ENCODE measurements at places on chromosomes 11 and 22.

GRCh38 chr11:133956650-133957633 lies at the start of gene IGSF9B:
Gene IGSF9B (minus strand): TSS chr11:133956968. CDS start chr11:133956754, 214 bp downstream.
- peak; percentile 95 for DNase-seq

DNA sequence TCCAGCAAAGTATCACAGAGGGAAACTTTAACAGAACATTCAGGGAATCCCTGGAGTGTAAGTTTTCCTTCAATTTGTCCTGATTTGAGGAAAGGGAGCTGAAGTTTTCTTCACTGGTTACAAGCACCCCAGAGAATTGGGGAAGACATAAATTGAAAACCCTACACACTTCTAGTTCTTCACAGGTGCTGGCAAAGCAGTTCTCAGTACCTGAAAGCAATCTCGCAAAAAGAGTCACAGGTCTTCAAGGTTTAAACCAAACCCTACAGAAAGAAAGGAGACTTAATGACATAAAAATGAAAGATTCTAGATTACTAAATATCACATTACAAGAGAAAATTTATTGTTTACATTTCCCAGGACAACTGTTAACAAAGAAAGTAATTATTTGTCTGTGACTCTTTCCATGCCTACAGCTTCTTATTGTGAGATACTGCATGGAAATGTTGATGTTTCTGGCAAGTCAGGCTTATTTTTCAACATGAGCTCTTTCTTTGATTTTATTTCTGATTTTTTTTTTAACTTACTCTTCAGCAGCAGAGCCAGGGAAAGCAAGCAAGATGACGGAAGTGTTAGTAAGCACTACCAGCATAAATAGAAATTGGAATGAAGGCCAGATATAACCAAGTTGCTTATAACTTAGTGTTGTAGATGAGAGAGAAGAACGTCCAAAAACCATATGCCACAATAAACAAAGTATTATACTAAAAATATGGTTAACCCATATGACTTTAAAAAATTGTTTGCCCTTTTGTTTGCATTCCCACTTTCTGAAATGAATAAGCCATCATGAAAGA lies 44.1 kb downstream of the FANCF start:
- DNase-seq = no peak

- no peak for DNase-seq
Measured at GRCh38 chr11:43892851-43893250, 12.2 kb downstream of the ALKBH3 start.

- no peak for DNase-seq
Measured at GRCh38 chr11:59062602-59063529, 23.2 kb upstream of the GLYATL1B start.

DNA sequence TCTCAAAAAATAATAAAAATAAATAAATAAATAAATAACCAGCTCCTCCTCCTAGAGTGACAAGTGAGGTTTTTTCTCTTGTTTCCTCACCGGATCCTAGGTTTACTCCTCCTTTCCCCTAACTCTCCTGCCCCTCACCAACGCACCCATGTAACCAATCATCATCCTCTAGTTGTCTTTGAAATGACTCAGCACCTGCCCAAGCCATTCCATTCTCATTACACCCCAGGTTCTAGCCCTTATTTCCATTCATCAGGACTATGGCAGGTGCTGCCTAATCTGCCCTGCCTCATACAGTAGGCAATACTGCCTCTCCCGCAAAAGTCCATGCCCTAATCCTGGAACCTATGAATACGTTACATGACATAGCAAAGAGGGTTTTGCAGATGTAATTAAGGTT lies 60.4 kb downstream of the BUD13 start:
- no peak for DNase-seq

DNA sequence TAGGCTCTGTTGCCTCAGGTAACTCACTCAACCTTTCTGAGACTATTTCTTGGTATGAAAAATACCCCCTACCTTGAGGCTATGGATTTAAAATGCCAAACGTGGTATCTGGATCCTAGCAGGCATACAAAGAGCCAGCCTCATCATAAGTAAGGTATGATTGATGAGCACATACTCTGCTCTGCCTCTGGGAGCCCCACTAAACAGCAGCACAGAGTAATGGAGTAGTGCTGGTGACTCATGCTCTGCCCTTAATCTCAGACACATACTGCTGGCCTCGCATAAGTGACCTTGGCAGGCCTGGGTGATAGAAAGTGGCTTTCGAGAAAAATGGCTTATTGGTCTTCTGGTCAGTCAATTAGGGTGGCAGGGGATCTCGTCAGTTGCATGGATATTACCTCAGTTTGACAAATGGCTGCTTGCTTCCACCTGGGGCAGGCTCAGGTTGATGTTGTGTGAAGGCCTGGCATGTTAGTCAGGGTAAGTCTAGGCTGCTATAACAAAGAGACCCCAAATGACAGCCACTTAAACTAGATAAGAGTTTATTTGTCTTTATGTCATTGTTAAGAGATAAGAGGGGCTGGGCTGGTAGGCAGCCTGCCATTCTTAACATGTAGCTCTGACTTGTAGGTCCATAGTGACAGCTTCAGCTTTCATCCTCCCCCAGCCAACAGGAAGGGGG lies 15.2 kb upstream of the SLC6A5 start:
- no peak for DNase-seq

- DNase-seq = no peak
Measured at GRCh38 chr11:9301720-9302119, 12.7 kb downstream of the TMEM41B start.

GRCh38 chr11:64654958-64655541 lies 64.0 kb downstream of the SLC22A12 start:
- DNase-seq = no peak

- DNase-seq = no peak
Measured at GRCh38 chr22:26134654-26135330, 34.5 kb upstream of the SEZ6L start.

- DNase-seq = no peak
Measured at GRCh38 chr11:111512296-111513239, at the start of gene BTG4. Gene BTG4 (minus strand): TSS chr11:111512386. CDS start chr11:111498776, 13,610 bp downstream.

- DNase-seq = no peak
Measured at GRCh38 chr11:130449310-130449990, 1.0 kb downstream of the ADAMTS15 start.

DNA sequence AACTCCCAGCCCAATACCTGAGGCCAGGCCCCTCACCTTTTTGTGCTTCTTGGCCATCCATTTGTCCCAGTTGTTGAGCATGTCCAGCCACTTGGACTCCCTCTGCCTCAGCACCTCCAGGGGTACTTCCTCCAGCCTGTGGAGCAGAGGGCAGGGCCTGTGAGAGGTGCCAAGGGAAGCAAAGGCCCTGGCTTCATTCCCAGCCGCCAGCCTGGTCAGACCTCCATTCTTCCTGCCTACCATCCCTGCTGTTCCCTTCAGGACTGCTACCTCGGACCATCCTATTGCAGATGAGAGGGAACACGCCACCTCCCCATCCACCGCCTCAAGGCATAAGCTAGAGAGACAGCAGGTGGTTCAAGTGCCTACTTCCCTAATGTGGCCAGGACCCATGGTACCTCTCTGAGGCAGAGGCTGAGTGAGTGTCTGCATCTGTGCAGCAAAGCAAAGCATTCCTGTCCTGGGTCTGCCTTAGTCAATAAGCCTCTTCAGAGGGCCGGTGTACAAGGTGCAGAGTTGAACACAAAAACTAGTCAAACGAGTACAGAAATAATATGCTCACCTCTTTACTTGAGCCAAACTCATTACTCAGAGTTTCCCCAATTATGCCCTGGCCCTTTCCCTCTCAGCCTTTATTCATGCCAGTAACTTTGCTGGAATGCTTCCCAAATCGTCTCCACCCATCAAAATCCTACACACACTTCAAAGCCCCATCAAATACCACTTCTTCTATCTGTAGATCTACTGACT lies 15.4 kb upstream of the CASTOR1 start:
- DNase-seq = no peak

DNA sequence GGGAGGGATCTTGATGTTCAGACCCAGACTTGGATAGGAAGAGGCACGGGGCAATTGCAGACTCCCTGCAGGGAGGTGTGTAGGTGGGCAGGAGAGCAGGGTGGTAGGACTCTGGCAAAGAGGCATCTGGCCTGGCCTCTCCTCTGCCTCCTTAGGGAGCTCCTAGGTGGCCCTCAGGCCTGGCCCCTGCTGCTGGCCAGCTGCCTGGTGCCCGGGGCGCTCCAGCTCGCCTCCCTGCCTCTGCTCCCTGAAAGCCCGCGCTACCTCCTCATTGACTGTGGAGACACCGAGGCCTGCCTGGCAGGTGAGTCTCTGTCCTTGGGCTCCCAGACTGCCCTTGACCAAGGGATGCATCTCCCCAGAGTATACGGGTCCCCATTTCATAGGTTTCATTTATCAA lies 16.6 kb upstream of the MIF start:
- DNase-seq = no peak

DNA sequence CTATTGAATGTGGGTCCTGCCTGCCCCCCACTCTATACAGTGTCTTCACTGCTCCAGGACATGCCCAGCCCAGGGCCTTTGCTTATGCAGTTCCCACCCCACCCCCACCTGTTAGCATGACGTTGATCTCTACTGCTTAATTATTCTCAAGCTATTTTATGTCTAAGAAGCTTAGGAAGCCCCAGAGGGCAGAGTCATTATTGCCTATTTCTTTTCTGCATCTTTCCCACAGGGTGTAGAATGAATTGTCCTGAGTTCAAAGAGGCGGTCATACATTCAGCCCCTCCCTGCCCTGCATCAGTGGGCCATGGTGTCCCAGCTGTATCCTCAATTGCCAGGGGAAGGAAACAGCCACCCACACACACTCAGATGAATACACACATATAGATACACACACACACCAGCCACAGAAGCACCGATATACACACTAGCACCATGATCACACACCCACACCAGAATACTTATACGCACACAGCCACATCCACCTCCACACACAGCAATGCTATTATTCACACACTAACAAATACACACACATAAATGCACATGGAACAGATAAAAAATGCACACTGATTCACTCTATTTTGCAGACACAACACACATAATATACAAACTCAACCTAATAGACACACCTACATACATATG lies 1.5 kb downstream of the PDE2A start:
- DNase-seq = no peak

- no peak for DNase-seq
Measured at GRCh38 chr11:60756307-60757032, at the start of gene MS4A15. Gene MS4A15 (plus strand): TSS chr11:60756867. CDS start chr11:60763734, 6,867 bp downstream.

- no peak for DNase-seq
Measured at GRCh38 chr22:39392341-39392948, 7.1 kb upstream of the TAB1 start.

DNA sequence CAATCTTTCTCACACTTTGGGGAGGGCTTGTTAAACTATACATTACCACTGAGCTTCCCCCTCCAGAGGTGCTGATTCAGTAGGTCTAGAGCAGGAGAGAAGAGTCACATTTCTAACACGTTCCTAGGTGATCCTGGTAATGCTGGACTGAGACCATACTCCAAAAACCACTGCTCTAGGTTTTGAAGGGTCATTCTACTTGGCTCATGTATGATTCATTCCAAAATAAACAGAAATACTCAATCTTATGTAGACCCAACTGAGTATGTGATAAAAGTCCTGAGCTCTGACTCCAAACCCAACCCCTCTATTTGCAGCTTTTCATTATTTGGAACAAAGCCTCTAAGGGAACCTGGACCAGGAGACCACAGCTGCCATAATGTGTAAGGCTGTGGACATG lies 782.9 kb upstream of the CCDC90B start:
- DNase-seq = no peak

GRCh38 chr11:129637983-129638776 lies 177.5 kb upstream of the TMEM45B start:
- no peak for DNase-seq

GRCh38 chr22:30925667-30926066 lies 42.9 kb downstream of the MORC2 start:
- no peak for DNase-seq

DNA sequence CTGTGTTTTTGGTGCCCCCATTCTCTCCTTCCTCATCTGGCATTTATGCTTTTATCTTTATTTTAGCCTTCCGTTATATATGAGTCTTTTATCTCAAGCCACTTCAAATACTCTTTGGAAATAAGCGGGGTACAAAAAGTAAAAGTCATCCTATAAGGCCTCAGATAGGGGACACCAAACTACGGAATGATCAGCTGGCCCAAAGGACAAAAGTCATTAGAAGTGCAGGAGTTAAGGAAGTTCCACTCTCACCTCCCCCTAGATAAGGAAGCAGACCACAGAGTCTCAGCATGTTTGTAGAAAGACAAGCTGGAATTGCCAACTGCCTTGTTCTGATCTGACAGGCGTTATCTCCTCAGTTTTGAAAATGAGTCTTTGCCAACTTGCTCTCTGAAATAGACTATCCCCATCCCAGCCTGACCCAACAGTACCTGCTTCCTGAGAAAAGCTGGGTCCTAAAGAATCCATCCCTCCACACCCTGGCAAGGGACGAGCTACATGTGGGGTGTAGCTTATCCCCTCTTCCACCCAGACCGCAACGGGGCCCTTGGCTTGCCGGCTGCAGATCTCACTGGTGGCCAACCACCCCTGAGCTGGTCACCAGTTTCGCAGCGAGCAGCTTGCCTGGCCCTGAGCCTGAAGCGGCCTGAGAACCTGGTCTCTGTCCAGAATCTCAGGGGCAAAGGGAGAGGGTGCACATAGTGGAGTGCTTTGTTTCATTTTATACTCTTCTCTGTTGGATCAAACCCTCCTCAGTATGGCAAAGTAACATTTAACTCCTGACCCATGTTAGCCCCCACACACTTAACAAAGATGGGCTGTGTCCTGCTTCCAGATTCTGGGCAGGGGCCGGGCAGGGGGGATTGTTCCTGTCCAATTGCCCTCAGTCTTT lies 13.8 kb downstream of the FADS2 start:
- no peak for DNase-seq

GRCh38 chr11:9568854-9569587 lies 4.4 kb upstream of the WEE1 start:
- DNase-seq = no peak

GRCh38 chr22:38230108-38230825 lies 28.5 kb downstream of the MAFF start:
- no peak for DNase-seq

DNA sequence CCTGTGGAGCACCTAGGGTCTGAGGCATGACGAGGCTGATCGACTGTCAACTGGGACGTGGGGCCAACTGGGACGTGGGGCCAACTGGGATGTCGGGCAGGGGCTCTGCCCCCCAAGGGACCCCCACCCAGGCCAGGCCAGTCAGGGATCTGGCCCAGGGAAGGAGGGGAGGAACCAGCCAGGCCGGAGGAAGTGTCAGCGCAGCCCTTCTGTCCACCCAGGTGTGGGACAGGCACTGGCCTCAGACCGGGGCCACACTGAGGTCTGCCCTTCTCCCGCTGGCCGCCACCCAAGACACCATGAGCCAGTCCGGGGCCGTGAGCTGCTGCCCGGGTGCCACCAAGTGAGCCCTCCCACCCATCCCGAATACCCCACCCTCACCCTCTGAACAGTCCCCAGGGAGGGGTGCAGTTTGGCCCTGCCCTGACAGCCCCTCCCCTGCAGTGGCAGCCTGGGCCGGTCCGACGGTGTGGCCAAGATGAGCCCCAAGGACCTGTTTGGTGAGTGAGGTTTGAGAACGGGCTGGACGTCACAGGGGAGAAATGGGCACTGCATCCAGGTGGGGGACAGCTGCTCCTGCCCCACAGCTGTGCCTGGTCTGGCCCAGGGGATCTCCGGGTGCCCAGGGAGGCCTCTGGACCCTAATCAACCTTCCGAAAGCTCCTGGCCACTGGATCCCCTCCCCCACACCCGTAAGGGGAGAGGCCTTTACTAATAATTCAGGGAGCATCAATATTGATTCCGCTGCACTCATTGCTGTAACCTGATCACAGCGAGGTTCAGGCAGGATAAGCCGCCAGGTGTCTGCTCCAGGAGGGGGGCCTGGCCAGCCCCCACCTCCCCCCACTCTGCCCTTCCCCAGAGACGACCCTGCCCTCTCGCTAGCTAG lies 3.3 kb downstream of the EPS8L2 start:
- peak; percentile 36 for DNase-seq
